ENCODE measurements at places on chromosomes 12 and 14. TPM values are rescaled to one million over a fixed set of nuclear protein-coding genes. Genes with fewer than 3 reads are reported as not detected.
A peak's percentile ranks its signal among the peaks of the same experiment; 100 is the strongest.

Gene SPX
- 18.2 TPM for total RNA-seq

Gene C3AR1
- 4.4 TPM for total RNA-seq

Gene RD3L
- 42.5 TPM for total RNA-seq

Gene SERPINA12
- total RNA-seq, result not detected

DNA sequence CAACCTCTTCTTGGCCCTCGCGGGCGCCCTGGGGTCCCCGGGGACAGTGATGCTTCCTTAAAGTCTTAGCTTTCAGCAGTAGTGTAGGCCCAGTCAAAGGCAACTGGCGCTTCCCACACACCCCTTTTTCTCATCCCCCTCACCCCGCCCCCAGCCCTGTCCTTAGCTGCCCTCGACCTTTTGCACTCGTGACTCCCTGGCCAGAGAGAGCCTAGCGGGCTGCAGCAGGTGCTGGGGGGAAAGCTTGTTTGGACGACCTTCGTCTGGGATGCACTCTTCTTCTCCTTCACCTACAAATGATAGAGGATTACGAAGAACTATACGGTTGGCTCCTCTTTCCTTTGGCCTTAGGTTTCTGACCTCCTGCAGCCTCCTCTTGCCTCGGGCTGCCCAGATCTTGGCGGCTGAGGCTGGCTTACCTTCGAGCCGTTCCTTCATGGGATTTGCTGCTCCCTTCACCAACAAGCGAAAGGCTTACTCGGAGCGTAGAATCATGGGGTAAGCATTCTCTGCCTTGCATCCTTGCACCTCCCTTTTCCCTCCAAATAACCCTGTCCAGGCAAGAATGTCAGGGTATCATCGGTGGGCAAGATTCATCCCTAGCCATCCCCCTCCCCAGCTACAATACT, 815 bp downstream of the COQ10A start:
- peak; percentile 54 for DNase-seq

GRCh38 chr12:3476403-3476802, 14.6 kb upstream of the PRMT8 start:
- DNase-seq, result no peak

- no peak for DNase-seq
These were observed 389.6 kb upstream of the ATP2B1 start for GRCh38 chr12:90098132-90098779.

DNA sequence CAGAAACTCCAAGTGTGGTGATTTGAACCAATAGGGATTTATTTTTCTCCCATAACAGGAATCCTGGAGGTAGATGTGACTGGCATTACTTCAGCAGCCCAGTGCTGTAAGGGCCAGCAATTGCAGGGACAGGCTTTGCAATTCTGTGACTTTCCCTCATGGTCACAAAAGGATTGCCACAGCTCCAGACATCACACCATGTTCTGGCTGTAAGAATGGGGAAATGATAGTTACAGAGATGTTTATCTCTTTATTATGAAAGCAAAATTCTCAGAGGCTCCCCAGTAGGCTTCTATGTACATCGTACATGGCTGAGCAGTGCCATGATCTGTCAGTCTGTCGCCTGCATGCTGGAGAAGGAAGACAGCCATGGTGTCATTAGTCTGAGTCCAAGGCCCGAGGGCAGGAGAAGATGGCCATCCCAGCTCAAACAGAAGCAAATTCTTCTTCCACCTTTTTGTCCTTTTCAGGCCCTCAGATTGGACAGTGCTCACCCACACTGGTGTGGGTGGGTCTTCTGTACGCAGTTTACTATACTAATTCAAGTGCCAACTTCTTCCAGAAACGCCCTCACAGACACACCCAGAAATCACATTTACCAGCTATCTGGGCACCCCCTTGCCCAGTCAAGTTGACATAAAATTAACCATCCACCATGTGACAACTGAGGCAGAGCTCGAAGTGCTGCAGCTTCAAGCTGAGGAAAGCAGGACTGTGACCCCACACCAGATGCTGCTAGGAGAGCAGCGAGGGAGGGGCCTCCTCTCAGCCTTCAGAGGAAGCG, 17.2 kb downstream of the ZBTB42 start:
- no peak for DNase-seq

GRCh38 chr14:79467835-79468234, 743.5 kb downstream of the DIO2 start:
- no peak for DNase-seq

- peak; percentile 51 for DNase-seq
These were observed 35.7 kb downstream of the RAD9B start for GRCh38 chr12:110537605-110538409.

DNA sequence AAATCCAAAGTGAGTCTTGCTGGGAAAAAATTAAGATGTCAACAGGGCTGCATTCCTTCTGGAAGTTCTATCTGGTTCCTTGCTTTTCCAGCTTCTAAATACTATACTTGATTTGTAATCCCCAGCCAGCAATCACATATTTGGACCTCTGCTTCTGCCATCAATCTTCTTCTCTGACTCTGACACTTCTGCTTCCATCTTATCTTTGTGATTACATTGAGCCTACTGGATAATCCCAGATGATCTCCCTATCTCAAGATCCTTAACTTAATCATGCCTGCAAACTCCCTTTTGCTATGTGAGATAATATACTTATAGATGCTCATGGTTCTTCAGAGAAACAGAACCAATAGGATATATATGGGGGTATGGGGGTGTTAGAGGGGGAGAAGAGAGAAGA, 49.9 kb upstream of the ZDHHC17 start:
- no peak for DNase-seq

DNA sequence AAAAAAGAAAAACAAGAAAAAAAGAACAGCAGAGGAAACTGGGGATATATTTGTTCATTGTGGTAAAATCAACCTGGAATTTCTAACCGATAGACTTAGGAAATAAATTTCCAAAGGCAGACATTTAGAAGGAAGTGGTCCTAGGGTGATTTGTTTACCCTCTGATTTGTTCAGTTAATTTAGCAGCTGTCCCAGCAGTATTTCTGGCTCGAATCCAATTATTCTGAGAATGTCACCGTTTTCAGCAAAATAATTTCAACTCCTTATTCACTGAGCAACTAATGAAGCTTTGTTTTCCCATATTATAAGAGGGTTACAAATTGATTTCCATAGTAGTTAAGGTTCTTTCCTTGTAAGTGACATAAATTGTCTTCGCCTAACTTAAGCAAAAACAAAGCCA, 285.2 kb upstream of the SYT10 start:
- no peak for DNase-seq

- no peak for DNase-seq
These were observed 93.9 kb upstream of the ZDHHC17 start for GRCh38 chr12:76669981-76670380.

DNA sequence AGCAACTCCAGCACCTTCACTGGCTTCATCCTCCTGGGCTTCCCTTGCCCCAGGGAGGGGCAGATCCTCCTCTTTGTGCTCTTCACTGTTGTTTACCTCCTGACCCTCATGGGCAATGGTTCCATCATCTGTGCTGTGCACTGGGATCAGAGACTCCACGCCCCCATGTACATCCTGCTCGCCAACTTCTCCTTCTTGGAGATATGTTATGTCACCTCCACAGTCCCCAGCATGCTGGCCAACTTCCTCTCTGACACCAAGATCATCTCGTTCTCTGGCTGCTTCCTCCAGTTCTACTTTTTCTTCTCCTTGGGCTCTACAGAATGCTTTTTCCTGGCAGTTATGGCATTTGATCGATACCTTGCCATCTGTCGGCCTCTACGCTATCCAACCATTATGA, 6.8 kb downstream of the OR11G2 start:
- DNase-seq, result no peak

- no peak for DNase-seq
These were observed 154.4 kb downstream of the GPHN start for GRCh38 chr14:66662374-66662773.

DNA sequence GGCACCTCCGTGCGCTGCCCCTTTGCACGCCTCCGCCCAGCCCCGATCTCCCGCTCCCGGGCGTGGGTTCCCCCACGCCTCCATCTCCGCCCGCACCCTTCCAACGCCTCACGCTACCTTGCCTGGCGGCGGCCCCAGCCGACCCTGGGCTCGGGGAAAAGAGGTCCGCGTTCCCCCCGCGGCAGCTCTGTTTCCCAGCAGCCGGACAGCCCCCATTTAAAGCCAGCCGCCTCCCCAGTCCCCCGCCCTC, at the start of gene PRIMA1:
PRIMA1 (minus strand) TSS at position 193 of the 250 bp plus-strand sequence. CDS start 767 bp downstream, outside the sequence.
- no peak for DNase-seq

GRCh38 chr12:21483531-21483930, 17.9 kb downstream of the RECQL start:
- DNase-seq, result no peak

- DNase-seq, result no peak
These were observed 148.1 kb downstream of the CALM1 start for GRCh38 chr14:90544971-90545370.

DNA sequence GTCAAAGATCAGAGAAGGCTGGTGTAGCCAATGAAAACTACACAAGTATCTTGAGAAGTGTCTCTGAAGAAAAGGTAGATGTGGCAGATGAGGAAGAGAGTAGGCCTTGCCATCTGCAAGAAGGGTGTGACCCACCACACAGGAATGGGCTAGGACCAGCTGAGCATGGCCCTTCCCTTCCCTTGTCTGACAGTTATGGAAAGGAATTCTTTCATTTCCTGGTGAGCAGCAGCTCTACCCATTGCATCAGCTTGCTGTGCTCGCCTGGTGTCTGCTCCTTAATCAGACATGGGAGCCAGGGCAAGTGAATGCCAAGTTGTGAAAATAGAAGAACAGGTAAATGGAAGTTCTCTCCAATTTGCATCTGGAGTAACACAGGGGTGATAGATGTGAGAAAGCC, 145.2 kb upstream of the KRR1 start:
- DNase-seq, result no peak

Data from heart left ventricle (tissue), 16 donors.